ENCODE measurements at places on chromosomes 7 and 10.

- no peak for DNase-seq
Observed at GRCh38 chr10:89591111-89591795, 53.8 kb downstream of the PANK1 start.

DNA sequence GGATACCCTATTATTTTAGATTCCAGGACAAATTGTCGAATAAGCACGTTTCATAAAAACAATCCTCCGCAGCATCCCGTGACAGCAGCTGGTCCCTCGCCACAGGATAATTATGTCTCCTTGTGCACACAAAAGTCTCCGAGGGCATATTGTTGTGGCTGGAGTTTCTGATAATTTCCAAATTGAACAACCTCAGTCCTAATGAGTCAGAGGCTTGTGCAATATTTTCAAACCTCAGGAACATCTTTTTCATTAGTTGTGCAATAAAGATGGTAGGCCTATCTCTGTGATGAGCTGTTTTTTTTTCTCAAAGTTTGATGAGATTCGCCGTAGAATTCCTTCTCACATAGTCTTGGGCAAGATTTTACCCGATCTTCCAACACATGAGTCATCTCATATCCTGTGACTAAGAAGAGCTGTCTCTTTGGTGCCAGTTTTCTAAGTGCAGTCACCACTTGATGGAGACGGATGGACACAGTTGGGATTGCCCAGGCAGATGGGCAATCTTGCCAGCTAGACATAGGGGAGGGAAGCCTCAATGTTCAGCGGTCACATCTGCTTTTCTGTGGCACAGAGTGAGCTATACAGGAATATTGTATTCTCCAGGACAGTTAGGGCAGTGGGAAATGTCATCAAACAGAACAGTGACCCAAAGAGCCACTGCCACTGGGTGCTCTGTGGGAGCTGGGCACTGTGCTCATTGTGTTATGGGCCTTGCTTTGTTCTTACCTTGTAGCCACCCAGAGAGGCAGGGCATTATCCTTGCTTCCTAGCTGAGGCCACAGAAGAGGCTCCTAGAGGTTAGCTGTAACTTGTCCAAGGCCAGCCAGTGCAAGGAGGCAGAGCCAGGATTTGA is 7.8 kb downstream of the HTRA1 start:
- no peak for DNase-seq

- DNase-seq = no peak
Observed at GRCh38 chr7:101686030-101686429, 56.9 kb upstream of the MYL10 start.

- peak; percentile 6 for DNase-seq
Observed at GRCh38 chr10:24360282-24361127, 151.6 kb downstream of the KIAA1217 start.

- no peak for DNase-seq
Observed at GRCh38 chr7:73718438-73718881, 1.0 kb downstream of the STX1A start.

DNA sequence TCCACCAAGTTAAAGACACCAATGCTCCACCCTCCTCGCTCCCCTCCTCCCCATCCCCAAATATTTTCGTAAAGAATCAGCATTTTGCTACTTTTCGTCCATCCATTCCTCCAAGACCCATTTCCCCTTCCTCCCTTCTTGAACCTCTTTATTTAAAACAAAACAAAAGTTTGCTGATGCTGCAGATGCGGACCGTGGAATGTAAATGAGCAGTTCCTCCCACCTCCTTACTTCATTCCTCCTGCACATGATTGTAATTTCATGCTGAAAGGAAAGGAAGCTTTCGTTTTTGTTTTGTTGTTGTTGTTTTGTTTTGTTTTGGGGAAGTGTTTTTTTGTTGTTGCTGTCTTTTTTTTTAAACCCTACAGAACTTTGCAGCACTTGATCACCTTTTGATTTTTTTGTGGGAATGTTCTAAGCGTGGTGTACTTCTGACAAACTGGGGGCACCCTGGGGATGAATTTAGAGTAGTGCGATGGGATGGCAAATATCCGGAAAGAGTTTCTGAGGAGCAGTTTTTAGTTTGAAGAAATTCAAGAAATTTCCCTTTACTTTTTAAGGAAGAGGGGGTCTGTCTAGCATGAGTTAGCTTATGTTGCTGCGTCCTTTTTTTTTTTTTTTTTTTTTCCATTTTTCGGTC is 177.3 kb downstream of the TCF7L2 start:
- DNase-seq = no peak

GRCh38 chr10:86614853-86615252 is 39.5 kb upstream of the OPN4 start:
- no peak for DNase-seq

- peak; percentile 33 for DNase-seq
Observed at GRCh38 chr7:73706126-73707044, 13.1 kb downstream of the STX1A start.

DNA sequence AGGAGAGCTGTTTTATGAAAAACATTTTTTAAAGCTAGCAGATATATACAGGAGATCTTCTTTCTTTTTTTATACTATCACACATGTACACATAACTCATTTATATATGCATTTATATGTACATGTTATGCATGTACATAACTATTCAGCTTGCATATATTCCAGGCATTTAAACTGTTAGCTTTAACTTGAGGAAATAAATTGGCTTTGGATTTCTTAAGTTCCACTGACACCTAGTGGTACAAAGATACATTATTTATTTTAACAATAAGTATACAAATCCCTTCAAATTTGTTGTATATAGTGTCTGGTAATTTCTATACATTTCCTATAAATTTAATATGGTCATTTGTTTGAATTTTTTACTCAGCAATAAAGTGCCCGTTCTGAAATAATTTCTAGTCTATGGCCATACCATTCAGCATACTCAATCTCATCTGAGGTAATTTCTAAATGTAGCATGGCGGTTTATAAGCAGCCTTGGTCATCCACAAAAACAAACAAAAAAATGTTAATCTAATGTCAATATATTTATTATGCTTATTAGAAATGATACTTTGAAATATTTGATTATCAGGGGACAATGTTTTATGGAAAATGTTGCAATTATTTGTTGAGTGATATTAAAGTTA is 11.6 kb downstream of the ZDHHC6 start:
- no peak for DNase-seq
